ENCODE measurements at places on chromosomes 2 and 18. TPM values are rescaled to one million over a fixed set of nuclear protein-coding genes. Genes with fewer than 3 reads are reported as not detected.

CDK5R2 gene
- 0.45 TPM for total RNA-seq

RFX8 gene
- not detected for total RNA-seq

SLC5A7 gene
- total RNA-seq: 0.58 TPM

LRATD1 gene
- not detected for total RNA-seq

TRIM54 gene
- total RNA-seq: 0.87 TPM

DNA sequence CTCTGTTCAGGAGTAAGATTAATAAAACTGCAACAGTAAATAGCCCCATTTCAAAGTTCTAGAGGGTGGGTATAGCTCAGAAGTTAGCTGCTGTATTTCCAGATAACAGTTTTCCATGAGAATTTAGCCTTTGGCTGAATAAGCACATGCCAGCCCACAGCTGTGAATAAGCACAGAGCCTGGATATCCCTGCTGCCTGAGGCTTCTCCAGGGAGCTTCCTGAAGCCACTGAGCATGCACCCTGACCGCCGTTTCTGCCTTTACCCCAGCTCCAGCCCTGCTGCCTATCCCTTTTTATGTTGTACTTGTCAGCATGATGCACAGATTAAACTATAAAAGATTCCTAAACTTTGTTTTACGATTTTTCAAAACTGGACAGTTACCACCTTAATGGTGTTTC, 85.3 kb downstream of the FEZ2 start:
- no peak for DNase-seq
- H3K4me3 ChIP-seq: no peak overlapping the region
- H3K27me3 ChIP-seq: no peaks in the 10 kb centered on the region
- no peak overlapping the region for H3K27ac ChIP-seq
- H3K4me1 ChIP-seq: no peaks in the 10 kb centered on the region

- peaks cover 42% of the 10 kb centered on the region for H3K4me1 ChIP-seq
- no peaks in the 10 kb centered on the region for H3K36me3 ChIP-seq
- no peak overlapping the region for H3K4me3 ChIP-seq
- no peaks in the 10 kb centered on the region for H3K27me3 ChIP-seq
- no peak overlapping the region for H3K27ac ChIP-seq
- DNase-seq: no peak
Measured at GRCh38 chr2:46171411-46171953, 125.7 kb upstream of the EPAS1 start.

DNA sequence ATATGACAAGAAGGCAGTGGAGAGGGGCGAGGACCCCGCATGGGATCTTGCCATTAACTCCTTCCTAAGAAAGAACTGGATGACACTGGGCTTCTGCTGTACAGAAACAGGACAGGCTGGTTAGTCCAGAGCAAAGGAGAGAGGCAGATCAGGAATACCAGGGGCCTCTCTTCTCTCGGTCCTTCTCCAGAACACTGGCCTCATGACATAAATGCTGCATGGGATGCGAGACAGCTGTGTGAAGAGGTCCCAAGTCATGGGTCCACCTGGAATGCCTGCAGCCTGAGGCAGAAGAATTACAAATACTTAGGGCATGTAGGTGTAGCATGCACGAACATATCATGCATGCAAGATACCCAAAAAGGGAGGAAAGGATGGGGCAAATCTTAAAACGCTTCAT, 9.1 kb downstream of the MBOAT2 start:
- H3K4me3 ChIP-seq: no peak overlapping the region
- H3K4me1 ChIP-seq: no peaks in the 10 kb centered on the region
- DNase-seq: no peak
- no peaks in the 10 kb centered on the region for H3K27me3 ChIP-seq

DNA sequence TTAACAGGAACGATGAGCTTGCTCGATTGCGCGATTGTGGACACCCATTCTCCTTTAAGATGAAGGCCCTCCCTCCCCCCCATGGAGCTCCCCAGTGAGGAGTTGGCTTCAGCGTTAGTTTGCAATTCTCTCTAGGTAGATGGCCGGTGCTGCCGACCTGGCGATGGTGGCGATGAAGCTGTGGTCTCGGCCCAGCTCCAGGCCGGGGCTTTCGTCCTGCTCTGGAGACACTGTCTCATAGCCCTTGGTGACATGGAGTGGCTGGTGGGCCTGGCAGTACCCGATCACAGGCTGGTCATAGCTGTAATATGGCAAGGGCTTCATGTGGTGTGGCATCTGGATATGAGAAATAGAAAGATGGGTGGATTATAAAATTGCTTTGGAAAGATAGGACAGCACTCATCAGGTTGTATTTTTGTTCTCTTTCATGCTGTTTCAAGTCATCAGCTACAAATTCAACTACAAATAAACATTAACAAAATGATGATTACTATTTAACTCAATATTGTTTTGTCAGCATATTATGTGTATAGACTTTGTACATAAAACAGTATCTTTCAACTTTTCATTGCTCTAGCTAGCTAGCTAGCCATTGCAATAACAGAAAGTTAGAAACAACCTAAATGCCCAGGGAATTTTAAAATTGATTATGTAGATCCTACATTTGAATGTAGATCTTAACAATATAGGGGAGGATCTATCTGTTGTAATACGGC, 773.4 kb downstream of the LRRTM4 start:
- H3K4me1 ChIP-seq: no peaks in the 10 kb centered on the region
- no peaks in the 10 kb centered on the region for H3K36me3 ChIP-seq

GRCh38 chr18:75831960-75832359, 404.5 kb upstream of the SMIM21 start:
- peaks cover 13% of the 10 kb centered on the region for H3K4me1 ChIP-seq
- no peaks in the 10 kb centered on the region for H3K27me3 ChIP-seq
- no peak overlapping the region for H3K27ac ChIP-seq
- no peaks in the 10 kb centered on the region for H3K36me3 ChIP-seq

DNA sequence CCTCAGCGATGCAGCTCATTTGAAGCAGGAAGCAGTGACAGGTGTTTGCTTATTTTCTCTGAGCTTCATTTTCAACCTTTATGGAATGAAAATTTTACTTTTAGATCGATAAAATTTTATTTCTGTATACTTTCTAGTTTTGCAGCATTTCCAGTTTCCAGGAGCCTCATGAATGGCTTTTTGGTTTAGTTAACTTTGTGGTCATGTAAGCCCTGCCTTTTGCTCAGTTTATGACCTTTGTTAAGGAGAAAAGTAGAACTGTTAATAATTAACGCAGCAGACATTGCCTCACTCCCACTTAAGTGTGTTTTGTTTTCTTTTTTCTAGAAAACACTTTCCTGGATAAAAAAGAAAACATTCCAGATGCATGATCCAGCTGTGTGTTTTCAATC, 4.4 kb upstream of the FARP2 start:
- H3K4me3 ChIP-seq: no peak overlapping the region
- H3K27ac ChIP-seq: peak overlapping the region; percentile 60
- peaks cover 34% of the 10 kb centered on the region for H3K4me1 ChIP-seq

Data from stomach (tissue), 19 donors.